GDM1 (cell line): ENCODE measurements at places on chromosomes 5 and 9.

DNA sequence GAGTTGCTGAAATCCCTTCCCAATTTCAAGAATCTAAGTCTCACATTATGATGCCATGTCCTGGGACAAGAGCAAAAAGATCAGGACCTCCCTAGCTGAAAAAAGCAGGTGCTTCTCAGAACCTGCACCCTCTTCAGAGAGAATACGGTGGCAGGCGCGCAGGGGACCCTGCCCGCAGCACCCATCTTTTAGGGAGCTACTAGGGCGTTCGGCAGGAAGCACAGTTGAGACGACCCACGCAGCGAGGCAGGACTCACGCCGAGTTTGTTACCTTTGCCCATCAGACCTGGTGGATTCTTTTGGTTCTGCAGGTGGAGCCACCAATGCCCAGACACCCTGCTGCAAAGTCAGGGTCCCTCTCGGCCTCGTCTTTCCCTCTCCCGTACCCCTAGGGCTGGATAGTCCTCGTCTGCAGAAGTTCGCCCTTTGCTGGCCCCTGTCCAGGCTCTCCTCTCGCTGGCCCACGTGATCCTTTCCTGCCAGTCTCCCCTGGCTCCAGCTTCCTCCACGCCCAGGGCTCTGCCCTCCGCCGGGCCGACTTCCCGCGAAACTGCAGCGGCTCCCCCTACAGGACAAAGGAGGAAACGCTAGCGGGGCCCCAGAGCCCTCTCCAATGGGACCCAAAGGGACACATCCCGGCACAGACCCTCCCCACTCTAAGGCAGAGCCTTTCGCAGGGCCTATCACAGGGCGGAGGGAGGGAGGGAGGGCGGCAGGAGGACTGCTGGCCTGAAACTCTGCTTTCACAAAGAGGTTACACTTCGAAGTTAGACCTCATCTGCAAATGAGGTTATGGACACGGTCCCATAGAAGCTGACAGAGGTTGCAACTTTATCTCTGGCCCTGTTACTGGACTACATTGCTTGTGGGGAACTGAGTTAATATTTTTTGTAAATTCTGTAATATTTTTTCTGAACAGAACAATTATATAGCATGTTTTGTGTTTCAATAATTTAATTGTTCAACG lies 28.8 kb downstream of the TMEM174 start:
- DNase-seq: peak; percentile 48

GRCh38 chr5:96176022-96176421 lies 214.4 kb upstream of the ELL2 start:
- no peak for DNase-seq

DNA sequence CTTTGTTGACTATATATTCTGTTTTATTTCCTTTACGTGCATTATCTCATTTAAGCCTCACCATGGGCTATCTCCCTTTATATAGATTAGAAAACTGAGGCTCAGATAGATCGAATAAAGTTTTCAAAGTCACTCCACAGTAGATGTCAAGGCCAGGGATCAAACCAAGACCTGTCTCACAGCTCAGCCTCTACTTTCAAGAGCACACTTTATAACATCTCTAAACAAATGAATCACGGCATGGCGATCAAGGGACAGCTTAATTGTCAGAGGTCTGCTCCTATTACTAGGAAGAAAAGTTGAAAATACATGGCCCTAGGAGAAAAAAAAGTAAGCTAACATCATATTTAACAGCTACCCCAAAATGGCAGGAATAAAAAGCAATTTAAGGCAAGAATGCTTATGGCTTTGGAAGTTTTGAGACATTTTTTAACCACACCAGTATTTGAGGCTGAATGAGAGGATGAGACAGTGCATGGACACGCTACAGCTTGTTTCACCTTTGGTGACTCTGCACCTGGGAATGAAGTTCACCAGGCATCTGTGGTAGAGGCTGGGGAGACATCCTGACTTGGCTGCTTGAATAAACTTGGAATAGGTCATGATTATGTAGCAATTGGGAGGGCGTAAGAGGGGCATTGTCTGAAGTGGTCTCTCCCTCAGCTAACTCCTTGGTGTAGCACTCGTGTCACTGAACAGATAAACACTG lies 486.8 kb upstream of the WWC1 start:
- DNase-seq: no peak

- DNase-seq: no peak
These were observed 251.2 kb upstream of the RORB start for GRCh38 chr9:74245866-74246497.

- no peak for DNase-seq
These were observed 2.5 kb upstream of the ZNF608 start for GRCh38 chr5:124748687-124749594.

DNA sequence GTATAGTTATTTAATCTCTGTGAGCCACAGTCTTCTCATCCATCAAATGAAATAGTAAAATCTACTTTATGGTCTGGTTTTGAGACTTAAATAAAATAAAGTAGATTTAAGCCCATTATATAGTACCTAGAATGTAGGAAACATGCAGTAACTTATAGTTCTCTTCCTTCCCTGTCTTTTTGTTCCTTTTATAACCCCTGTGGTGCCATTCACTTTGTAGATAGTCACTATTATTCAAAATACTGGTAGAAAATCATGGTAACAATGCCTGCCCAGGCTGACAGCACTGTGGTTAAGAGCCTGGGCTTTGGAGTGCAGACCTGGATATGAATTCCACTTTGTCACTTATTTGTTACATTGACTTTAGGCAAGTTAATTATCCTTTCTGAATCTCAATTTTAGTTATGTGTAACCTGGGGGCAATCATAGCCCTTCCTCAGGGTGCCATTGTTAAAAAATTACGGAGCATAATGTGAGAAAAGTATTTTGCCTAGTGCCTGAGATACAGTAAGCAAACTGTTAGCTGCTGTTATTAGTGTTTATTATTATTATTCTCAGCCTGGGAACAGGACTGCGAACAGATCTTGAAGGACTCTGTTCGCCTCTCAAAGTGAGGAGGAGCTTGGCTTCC lies 100.4 kb downstream of the RALGPS1 start:
- no peak for DNase-seq

DNA sequence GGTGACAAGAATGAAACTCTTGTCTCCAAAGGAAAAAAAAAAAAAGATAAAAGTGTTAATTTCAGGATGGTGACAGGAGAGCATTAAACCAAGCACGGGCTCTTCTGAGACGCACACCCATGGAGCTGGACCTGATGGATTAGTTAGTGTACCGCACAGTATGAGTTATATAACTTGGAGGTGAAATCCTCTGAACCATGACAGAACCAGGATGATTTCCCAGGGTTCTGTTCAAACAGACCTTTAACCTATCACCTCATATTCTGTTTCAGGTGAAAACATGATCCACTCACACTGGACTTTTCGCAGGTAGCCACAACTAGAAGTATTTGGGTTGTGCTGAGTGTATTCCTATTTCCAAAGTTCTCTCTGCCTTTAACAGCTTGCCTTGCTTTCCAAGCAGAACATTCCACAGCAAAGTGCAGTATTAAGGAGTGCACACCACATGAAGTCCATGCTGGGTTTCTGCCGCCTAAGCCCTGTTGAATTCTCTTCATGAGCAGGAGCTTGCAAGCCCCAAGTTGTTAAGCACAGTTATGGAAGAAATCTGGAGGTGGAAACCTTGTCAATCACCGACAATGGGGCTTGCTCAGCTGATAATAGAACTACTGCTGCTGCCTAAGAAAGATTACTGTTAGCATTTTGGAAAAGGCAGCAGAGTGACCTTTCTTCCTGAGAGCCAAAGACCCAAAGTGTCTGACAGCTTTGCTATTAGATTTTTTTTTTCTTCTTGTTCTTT lies 461.7 kb downstream of the TLE1 start:
- DNase-seq: no peak

DNA sequence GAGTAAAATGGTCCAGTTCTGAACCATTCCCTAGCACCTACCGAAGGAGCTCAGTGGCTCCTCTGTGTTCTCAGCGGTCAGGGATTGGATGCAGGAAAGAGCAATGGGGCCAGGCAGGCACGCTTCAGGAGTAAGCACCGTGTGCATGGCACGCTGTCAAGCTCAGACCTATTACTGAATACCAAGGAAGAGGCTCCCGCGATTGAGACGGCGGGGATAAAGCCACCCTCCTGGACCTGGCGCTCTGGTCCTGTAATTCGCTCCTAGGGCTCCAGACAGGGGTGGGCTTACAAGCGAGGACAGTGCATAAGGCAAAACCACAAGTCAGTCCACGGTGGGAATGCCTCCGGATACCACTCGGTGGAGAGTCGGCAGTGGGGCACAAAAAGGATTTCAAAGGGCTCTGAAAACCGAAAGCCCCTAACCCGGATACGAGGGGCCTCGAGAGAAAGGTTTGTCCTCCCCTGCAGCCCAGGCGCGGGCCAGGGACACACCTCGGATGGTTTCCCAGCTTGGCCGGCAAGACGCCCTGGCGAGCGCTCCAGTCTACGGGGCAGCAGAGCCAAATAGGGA lies 988 bp downstream of the OXCT1 start:
- no peak for DNase-seq

DNA sequence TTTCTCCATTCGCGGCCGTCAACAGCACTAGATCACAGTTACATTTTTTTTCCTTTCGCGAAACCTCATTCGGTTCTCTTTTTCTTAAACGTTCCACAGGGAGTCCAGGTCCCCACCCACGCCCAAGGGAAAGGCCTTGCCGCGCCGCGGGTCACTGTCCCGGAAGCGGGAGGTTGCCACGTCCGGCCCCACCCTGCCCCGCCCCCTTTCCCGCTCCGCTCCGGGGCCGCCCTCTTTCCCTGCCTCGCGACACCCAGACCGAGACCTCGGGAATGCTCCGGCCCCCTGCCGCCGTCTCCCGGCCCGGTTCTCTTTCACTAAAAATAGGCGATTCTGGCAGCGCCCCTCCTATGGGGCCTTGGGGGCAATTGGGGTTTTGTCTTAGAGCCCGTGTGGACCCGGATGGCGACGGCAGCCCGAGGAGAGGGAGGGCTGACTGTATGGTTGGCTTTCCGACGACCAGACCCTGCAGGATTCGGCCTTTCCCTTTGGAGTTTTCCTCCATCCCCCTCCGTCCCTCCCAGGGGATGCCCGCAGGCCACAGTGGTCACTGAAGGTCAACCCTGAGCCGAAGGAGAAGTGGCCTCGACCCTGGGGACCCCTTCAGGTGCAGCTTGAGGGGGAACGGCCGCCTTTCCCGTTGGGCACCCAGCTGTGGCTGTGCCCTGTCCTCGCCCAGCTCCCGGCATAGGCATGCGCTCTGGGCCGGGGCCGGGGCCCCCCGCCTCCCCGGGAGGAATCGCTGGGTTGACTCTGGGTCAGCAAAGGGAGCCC lies 2.8 kb upstream of the RACK1 start:
- no peak for DNase-seq

- DNase-seq: no peak
These were observed 323.4 kb downstream of the TRPM3 start for GRCh38 chr9:70798018-70798417.

GRCh38 chr5:1442222-1443145 lies 2.8 kb downstream of the SLC6A3 start:
- no peak for DNase-seq

DNA sequence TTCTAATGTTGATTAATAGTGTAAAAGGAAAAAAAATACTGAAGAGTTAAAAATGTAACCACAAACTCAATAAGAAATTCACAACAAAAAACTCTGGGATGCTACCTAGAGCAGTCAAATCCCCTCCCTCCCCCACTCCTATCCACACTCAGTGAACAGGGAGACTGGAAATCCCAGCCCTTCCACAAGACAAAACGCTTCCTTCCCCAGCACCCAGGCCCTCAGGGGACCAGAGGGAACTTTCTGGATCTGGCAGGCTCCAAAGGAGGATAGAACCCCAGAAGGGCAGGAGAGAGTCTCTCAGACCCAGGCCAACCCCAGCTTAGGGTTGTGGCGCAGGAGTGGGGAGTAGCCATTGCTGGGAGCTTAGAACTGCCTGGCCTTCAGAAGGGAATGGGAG lies 55.0 kb downstream of the DCP2 start:
- no peak for DNase-seq

DNA sequence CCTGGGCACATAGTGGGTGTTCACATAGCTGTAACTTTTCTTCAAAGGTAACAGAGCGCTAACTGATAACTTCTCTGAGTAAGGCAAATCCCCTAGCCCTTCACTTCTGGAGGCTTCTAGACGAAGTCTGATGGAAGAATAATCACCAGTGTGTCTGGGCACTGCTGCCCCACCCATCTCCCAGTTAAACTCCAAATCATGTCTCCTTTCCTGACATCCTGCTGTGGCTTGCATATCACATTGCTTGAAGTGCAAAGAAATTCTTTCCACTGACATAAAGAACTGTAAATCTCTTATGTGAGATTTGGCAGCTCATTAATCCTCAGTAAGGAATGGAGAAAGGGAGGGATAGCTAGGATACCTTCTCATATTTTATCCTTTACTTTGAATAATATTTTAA lies 74.6 kb downstream of the MARCHF11 start:
- no peak for DNase-seq

DNA sequence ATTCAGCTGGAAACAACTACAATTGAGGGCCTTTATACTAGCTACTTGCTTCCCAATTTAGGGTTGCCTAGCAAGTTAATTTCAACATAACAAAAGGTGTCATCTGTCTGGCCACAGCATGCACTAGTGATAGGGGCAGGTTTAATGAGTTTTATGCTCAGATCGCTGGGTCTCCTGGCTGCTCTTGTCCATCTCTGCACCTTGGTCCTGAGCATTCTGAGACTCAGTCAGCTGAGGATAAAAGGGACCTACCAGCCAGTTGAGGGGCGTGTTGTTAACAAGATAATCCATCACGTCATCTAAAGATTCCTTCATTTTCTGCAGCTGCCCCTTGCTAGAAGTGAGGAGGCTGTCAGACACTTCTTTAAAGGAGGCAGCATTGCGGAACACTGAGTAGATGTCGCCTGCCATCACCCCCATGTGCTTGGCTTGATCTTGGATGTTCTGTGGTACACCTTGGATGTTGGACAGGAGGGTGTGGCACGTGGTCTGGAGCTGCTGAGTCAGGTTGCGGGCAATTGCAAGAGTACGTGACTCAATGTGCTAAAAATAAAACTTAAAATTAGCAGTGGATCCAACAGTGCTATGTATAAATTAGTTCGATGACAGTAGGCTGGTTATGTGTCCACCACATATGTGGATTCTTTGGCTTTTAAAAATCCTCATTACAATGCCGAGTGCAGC lies 11.0 kb downstream of the PLIN2 start:
- DNase-seq: no peak

GRCh38 chr5:51829230-51829629 lies 446.0 kb downstream of the ISL1 start:
- no peak for DNase-seq

- DNase-seq: no peak
These were observed 142.4 kb downstream of the C9orf152 start for GRCh38 chr9:110065532-110065931.

DNA sequence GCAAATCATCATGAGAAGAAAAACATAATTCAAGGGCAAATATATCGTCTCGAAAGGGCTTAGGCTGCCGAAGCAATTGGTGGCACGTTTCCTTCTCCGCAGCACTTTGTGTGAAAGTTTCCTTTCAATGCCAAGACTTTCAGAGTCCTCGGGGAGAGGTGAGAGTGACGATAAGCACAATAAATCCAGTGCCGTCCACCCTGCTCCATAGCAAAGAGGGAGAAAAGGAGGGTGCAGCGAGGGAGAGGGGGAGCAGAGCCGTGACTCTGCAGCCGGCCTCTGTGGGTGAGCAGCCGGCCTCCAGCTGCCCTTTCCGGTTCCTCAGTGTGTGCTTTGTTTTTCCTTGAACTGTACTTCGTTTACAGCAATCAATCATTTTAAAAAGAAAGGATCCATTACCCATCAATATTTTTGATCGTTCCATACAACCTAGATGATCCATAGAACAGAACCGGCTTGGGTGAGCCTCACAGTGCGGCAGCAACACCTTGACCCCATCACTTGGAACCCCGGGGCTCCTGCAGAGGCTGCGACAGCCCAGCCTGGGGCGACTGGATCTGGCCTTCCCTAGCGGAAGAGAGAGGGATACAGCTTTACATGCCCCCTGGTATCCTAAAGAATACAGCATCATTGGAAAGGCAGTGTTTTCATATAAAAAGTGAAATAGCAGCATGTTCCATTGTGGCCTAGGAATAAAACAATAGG lies 247.0 kb upstream of the IRX4 start:
- no peak for DNase-seq
